ENCODE measurements at places on chromosomes 2 and 18.

- no peaks in the 10 kb centered on the region for H3K4me1 ChIP-seq
- peaks cover 17% of the 10 kb centered on the region for H3K27me3 ChIP-seq
- no peak for DNase-seq
These were observed 6.8 kb upstream of the GREB1 start for GRCh38 chr2:11527001-11527400.

- peaks cover 11% of the 10 kb centered on the region for H3K27me3 ChIP-seq
- no peak overlapping the region for H3K27ac ChIP-seq
- H3K4me3 ChIP-seq: no peak overlapping the region
- DNase-seq: no peak
These were observed 124.0 kb downstream of the KYNU start for GRCh38 chr2:143001501-143001900.

DNA sequence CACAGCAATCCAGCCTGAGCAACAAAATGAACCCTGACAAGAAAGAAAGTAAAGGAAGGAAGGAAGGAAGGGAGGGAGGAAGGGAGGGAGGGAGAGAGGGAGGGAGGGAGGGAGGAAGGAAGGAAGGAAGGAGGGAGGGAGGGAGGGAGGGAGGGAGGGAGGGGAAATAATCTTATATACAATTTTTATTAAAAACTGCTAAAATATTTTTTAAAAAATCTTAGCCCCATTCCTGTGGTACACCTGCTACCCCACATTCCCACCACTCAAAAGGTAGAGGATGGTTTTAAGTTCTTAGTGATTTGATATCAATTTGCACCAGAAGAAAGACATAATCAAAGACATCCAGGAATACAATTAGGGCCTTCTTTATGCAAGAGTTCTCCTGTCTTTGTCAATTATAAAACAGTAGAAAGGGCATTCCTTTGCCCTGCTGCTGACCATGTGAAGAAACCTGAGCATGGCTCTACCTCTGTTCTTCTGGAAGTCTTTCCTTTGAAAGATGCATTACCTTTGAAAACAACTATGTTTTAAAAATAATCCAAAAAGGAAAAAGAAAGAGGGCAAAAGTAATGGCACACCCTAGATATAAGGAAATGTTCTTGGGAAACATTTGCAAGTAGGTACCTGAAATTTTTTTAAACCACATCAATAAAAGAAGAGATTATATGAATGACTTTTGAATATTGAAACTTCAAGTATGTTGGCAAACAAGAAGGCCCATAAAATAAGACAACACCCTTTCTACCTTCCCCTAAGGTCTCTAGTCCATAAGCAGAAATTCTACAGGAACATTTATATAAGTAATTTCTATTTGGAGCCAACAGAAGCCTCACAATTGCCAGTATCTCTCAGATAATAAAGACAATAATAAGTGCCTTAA is 33.7 kb upstream of the ACVR2A start:
- H3K27me3 ChIP-seq: no peaks in the 10 kb centered on the region
- no peaks in the 10 kb centered on the region for H3K36me3 ChIP-seq
- peaks cover 5% of the 10 kb centered on the region for H3K4me1 ChIP-seq
- H3K4me3 ChIP-seq: no peak overlapping the region
- no peak overlapping the region for H3K27ac ChIP-seq

- no peaks in the 10 kb centered on the region for H3K4me1 ChIP-seq
- no peaks in the 10 kb centered on the region for H3K36me3 ChIP-seq
- no peak overlapping the region for H3K27ac ChIP-seq
- no peak for DNase-seq
These were observed 452.5 kb upstream of the CHAC2 start for GRCh38 chr2:53315149-53315548.

- no peak overlapping the region for H3K27ac ChIP-seq
- no peaks in the 10 kb centered on the region for H3K4me1 ChIP-seq
- peaks cover 3% of the 10 kb centered on the region for H3K36me3 ChIP-seq
- no peak overlapping the region for H3K4me3 ChIP-seq
- no peaks in the 10 kb centered on the region for H3K27me3 ChIP-seq
These were observed 138.6 kb downstream of the NFATC1 start for GRCh38 chr18:79534356-79534755.

DNA sequence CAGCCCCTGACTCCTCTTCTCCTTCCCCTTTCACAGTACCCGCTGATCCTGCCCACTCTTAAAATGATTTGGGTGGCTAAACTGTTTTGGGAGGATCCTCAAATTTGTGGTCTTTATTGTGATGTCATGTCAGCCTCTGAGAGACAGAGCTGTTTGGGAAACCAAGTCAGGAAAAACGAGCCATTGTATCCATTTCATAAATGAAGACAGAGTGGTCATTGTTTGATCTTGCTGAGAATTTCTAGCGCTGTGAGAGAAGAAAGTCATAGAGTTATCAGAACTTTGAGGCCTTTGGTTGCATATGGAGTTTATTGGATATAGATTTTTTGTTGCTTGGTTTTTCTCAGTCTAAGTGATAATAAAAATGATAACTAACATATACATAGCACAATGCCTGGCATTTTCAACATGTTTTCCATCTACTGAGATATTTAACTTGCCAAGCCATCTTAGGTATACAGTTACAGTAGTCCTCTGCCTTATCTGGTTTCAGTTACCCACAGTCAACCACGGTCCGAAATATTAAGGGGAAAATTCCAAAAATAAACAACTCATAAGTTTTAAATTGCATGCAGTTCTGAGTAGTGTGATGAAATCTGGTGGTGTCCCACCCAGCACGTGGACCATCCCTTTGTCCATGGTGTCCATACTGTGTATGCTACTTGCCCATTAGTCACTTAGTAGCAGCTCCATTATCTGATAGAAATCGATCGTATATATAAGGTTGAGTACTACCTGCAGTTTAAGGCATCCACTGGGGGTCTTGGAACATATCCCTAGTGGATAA is 105.0 kb upstream of the RASGRP3 start:
- no peaks in the 10 kb centered on the region for H3K4me1 ChIP-seq
- no peaks in the 10 kb centered on the region for H3K27me3 ChIP-seq
- no peak for DNase-seq

- no peak overlapping the region for H3K4me3 ChIP-seq
- H3K4me1 ChIP-seq: no peaks in the 10 kb centered on the region
- H3K27ac ChIP-seq: no peak overlapping the region
- no peaks in the 10 kb centered on the region for H3K27me3 ChIP-seq
These were observed 1312.2 kb upstream of the ACVR2A start for GRCh38 chr2:146532509-146533147.

GRCh38 chr18:38611036-38611964 is 1045.7 kb upstream of the CELF4 start:
- H3K27me3 ChIP-seq: no peaks in the 10 kb centered on the region
- H3K4me3 ChIP-seq: no peak overlapping the region
- peak overlapping the region; percentile 88 for H3K27ac ChIP-seq
- no peaks in the 10 kb centered on the region for H3K36me3 ChIP-seq

GRCh38 chr2:9638532-9638931 is 7.7 kb upstream of the YWHAQ start:
- DNase-seq: no peak
- no peak overlapping the region for H3K27ac ChIP-seq
- H3K4me3 ChIP-seq: no peak overlapping the region

- no peaks in the 10 kb centered on the region for H3K36me3 ChIP-seq
- H3K27me3 ChIP-seq: no peaks in the 10 kb centered on the region
- no peak overlapping the region for H3K27ac ChIP-seq
- H3K4me1 ChIP-seq: no peaks in the 10 kb centered on the region
These were observed 21.3 kb upstream of the ALLC start for GRCh38 chr2:3636586-3637310.

GRCh38 chr2:127640082-127641072 is 5.6 kb upstream of the GPR17 start:
- H3K27me3 ChIP-seq: no peaks in the 10 kb centered on the region
- DNase-seq: peak; percentile 65
- H3K27ac ChIP-seq: peak overlapping the region; percentile 71
- H3K4me3 ChIP-seq: peak overlapping the region; percentile 65
- peaks cover 54% of the 10 kb centered on the region for H3K4me1 ChIP-seq

DNA sequence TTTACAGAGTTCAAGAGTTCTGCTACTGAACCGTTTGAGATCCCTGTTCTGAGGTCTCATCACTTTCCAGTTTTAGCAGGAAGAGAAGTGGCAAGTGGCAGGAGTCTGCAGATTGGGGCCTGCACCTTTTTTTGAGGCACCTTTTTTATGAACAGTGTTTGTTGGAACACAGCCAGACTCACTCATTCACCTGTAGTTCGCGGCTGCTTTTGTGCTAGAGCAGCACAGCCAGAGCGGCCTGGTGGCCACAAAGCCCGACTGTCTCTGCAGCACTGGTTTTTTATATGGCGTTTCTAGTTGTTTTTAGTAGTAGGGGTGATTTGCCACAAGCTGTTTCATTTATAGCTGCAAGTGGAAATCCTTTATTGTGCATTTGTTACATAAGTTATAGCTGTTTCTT is 8.6 kb downstream of the ACP1 start:
- DNase-seq: no peak
- H3K27ac ChIP-seq: no peak overlapping the region
- no peak overlapping the region for H3K4me3 ChIP-seq
- peaks cover 28% of the 10 kb centered on the region for H3K4me1 ChIP-seq
- H3K36me3 ChIP-seq: peaks cover 49% of the 10 kb centered on the region
- H3K27me3 ChIP-seq: no peaks in the 10 kb centered on the region

- no peak overlapping the region for H3K27ac ChIP-seq
- no peak for DNase-seq
- H3K4me3 ChIP-seq: no peak overlapping the region
- H3K4me1 ChIP-seq: no peaks in the 10 kb centered on the region
These were observed 68.5 kb downstream of the TMEM18 start for GRCh38 chr2:608711-609110.

DNA sequence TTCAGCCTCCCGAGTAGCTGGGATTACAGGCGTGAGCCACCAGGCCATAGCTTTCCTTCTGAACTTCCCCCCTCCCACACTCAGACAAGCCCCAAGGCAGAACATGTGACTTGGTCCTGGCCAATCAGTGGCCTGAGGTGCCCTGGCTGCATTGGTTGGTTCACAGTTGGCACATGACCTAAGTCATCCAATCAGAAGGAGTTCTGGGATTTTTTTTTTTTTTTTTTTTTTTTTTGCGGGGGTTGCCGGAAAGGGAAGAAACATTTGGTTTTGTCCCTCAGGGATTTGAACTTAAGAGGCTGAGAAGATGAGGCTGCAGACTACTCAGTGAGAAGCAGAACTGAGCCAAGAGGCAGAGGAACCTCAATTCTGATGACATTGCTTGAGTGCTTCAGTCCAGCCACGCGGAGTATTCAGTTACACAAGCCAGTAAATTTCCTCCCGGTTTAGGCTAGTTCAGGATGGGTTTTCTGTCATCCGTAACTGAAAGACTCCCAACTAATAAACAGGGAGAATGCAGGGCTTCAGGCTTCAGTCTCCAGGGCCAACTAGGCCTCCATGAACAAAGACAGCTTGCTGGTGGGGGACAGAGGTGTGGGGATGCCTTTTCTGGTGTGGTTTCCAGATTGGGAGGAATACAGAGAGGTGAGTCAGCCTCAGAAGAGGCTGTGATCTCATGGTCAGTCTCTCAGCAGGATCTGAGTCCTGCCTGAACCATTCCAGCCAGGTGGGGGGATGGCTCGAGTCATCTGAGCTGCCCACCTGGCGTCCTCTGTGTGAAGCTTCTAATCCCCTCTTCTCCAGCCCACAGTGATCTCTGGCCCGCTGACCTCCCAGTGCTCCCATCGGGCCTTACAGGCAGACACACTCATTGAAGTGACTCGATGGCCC is 9.2 kb downstream of the PTMA start:
- H3K27me3 ChIP-seq: no peaks in the 10 kb centered on the region
- no peak overlapping the region for H3K27ac ChIP-seq
- H3K4me1 ChIP-seq: peaks cover 16% of the 10 kb centered on the region
- no peak for DNase-seq
- no peak overlapping the region for H3K4me3 ChIP-seq

DNA sequence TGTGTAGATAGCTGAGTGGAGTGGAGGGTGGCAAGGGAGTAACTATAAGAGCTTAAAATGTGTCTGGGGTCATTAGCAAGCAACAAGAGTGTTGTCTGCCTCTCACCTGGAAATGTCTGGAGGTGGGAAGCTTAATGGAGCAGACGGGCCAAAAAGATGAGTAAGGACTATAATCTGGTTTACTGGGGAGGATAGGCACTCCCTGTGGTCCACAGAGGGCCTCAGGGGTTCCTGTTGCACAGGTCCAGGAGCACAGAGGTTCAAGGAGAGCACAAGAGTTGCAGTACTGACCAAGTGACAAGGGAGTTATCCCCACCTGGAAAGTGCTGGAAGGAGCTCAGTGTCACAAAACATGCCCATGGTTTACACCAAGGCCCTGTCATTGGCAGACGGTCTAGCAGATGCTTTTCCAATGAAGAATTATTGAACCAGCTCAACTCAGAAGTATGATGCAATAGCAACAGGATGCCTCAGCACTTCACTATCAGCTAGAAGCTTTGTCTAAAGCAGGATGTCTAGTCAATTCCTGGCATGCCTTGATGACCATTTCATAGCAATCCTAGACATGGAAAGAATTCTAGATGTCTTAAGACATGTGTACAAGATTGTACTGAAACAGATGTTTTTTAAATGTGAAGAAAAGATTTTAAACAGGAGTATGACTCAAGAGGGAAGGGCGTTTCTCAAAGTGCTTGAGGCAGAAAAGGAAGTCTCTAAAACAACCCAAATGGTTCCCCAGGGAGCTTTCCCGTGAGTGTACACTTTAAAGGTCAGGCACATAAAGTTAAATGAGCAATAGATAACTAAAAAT is 62.9 kb upstream of the SERPINE2 start:
- DNase-seq: no peak
- H3K27ac ChIP-seq: no peak overlapping the region
- peaks cover 2% of the 10 kb centered on the region for H3K4me1 ChIP-seq
- peaks cover 2% of the 10 kb centered on the region for H3K27me3 ChIP-seq
- H3K36me3 ChIP-seq: no peaks in the 10 kb centered on the region

- peaks cover 32% of the 10 kb centered on the region for H3K4me1 ChIP-seq
- no peaks in the 10 kb centered on the region for H3K27me3 ChIP-seq
- peaks cover 25% of the 10 kb centered on the region for H3K36me3 ChIP-seq
- H3K4me3 ChIP-seq: peak overlapping the region; percentile 100
- peak overlapping the region; percentile 98 for H3K27ac ChIP-seq
These were observed 1.8 kb downstream of the REL start for GRCh38 chr2:60882971-60883753.

DNA sequence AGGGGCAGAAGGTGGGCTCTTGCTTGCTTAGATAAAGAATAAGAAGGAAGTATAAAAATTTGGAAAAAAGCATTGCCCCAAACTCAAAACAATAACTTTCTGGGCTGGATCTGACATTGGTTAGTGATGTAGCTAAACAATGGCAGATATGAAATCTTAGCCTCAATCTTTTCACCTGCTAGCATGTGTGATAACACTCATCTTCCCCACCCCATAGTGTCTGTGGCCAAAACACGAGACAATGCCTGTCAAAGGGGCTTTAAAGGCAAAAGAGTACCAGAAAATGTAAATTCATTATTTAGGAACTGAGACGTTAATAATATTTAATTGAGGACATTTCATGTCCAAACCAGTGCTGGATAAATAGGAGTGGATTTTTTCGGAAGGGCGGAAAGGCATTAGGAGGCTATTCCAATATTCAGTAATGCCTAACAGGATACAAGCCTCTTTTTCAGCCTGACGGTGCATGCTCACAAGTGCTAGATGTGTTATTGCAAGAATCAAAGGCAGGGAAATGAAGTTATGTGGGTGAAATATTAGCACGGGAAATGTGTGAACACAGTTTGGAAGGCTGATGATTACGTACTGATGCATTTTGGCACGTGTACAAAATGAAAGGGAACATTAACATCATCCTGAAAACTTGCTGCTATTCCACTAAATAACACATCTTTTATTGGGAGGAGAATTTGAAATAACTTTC is 395.7 kb downstream of the GALR1 start:
- DNase-seq: no peak
- H3K4me1 ChIP-seq: no peaks in the 10 kb centered on the region
- no peak overlapping the region for H3K27ac ChIP-seq
- H3K36me3 ChIP-seq: no peaks in the 10 kb centered on the region
- H3K27me3 ChIP-seq: peaks cover 2% of the 10 kb centered on the region

All from activated naive CD4-positive, alpha-beta T cell treated with anti-CD3 and anti-CD28 coated beads for 36 hours (primary cell).